ENCODE measurements at places on chromosomes 11 and 22.

DNA sequence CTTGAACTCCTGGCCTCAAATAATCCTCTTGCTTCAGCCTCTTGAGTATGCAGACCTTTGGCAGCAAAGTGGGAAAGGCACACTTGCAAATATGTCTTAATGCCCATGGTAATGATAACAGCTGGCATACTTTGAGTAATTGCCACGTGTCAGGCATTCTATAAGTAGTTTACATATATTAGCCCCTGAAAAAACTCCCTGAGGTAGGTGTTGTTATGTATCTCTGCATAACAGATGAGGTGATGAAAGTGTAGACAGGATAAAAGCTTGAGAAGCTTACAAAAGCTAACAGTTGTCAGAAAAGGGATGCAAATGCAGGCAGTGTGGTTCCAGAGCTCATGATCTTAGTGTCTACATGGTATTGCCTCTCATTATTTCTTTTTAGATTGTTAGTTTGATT lies 291.1 kb upstream of the C11orf87 start:
- DNase-seq, result no peak

DNA sequence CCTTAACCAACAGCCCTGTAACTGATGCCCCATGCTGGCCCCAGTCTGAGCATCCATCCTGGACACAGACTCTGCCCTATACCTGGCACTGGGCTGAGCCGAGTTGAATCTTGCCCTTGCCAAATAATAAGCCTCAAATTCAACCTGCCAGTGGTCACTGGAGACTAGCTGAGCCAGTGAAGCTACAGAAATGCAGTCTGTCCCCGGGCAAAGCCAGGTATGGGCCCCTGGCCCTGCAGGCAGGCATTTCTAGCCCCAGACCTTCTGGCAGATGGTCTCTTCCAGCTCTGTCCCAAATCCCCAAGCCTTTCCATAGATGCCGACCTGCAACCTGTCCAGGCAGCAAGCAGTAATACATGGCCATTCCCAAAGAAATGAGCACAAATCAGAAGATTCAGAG lies 4.7 kb downstream of the CLPB start:
- DNase-seq, result no peak

- DNase-seq, result no peak
These were observed 96.9 kb downstream of the MORC2 start for GRCh38 chr22:30871391-30872284.

DNA sequence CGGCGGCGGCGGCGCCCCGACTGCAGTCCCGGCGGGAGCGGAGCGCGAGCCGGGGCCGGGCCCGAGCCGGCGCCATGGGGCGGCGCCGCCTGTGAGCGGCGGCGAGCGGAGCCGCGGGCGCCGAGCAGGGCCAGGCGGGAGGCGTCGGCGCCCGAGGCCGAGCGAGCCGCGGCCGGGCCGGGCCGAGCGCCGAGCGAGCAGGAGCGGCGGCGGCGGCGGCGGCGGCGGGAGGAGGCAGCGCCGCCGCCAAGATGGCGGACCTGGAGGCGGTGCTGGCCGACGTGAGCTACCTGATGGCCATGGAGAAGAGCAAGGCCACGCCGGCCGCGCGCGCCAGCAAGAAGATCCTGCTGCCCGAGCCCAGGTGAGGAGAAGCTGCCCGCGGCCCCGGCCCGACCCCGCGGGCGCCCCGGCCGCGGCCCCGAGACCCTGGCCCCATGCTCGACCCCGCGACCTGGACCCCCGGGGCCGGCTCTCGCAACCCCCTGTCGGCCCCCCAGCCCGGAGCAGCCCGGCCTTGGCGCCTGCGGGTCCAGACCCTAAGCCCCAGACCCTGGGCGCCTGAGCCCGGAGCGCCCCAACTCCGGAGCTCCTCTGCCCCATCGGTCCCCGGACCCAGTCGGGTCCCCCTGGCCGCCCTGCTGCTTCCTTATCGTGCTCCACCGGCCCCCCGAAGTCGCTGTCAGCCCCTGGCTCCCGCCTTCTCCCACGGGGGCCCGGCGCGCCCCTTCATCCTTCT lies at the start of gene GRK2:
GRK2 (plus strand) TSS at position 25 of the 739 bp plus-strand sequence; CDS start at position 252, 227 bp downstream.
- no peak for DNase-seq

GRCh38 chr11:132777067-132777975 lies 755.0 kb downstream of the OPCML start:
- DNase-seq, result no peak

GRCh38 chr11:57700425-57700824 lies 11.6 kb downstream of the MED19 start:
- no peak for DNase-seq

GRCh38 chr22:47515384-47516125 lies 753.1 kb downstream of the TBC1D22A start:
- no peak for DNase-seq

DNA sequence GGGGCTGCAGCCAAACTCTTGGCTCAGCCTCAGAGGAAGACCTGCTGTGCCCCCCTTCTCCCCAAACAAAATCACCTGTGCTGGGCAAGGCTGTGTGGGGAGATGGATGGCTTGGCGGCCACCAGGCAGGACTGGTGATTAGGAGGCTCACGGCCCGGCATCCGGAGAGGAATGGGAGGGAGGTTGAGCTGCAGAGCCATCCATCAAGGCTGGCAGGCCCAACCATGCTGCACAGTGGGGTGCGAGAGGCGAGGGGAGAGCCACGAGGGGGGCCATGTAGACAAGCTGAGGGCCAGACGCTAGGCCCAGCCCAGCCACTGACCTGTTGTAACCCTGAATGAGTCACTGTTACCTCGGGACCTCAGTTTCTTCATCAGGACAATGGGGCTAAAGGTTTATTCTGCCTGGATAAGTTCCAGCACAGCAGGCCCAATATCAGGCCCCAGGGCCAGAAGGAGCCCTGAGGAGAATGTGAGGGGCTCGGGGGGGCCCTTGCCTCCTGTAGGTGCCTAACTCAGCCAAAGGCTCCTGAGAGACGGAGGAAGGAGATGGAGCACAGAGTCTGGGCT lies 18.2 kb downstream of the PDE2A start:
- DNase-seq, result no peak

- no peak for DNase-seq
These were observed 1.8 kb upstream of the RASD2 start for GRCh38 chr22:35538801-35539321.

DNA sequence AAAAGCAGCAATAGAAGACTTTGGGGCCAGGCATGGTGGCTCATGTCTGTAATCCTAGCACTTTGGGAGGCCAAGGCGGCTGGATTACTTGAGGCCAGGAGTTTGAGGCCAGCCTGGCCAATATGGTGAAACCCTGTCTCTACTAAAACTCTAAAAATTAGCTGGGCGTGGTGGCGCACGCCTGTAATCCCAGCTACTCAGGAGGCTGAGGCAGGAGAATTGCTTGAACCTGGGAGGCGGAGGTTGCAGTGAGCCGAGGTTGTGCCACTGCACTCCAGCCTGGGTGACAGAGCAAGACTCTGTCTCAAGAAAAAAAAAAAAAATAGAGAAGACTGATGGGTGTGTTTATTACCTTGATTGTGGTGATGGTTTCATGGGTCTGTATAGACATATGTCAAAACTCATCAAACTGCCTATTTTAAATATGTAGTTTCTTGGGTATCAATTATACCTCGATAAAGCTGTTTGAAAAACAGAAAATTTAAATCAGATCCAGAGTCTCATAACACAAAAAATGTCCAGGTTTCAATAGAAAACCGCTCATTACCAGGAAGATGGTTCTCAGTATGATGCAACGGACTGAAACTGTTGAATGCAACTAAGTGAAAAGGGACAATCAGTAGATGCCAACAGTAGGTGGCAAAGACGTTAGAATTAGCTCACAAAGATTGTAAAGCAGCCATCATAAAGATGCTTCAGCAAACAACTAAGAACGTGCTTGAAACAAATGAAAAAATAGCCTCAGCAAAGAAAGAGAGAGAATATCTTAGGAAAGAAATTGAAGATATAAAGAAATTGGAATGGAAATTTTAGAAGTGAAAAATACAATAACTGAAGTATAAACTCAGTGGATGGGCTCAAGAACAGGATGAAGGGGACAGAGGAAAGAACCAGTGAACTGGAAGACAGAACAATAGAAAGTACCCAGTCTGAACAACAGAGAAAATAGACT lies 33.1 kb upstream of the SEPTIN5 start:
- no peak for DNase-seq

DNA sequence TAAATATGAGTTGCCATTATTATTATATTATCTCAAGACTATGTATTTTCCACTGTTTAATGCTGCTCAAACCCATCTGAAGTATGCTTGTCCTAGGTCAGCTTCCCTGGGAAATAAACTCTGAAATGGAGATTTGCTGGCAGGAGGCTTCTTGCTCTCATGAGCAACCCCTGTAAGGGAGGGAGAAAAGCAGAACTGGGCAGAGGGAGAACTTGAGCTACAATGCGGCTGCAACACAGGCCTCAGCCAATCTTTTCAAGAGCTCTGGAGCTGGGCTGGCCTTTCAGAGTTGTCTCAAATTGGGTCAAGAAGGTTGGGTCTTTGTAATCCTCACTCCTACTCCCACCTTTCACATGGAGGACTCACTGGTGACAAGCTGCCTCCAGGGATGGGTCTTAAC lies 412.6 kb downstream of the TENM4 start:
- no peak for DNase-seq

- DNase-seq, result no peak
These were observed 12.4 kb downstream of the PICK1 start for GRCh38 chr22:38069372-38070249.

DNA sequence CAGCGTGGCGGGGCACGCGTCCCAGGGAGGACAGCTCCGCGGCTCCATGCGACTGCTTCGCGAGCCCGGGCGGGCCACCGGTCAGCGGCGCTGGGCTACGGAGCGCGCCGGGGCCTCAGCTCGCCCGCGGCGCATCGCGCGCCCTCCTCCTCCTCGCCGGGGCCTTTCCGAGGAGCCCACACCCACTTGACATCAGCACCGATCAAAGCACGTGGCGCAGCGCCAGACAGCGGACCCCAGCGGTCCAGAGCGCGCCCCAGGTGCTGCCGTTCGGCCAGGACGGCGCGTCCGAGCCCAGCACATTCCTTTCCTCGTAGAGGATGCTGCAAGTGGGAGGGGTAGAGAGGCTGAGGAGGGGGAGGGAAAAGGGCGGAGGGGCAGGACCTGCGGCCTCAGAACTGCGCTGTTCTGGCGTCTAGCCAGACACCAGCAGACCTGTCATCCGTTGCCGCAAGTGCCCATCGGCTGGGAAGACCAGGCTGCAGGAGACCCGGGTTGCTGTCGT lies 88.6 kb downstream of the PLEKHA7 start:
- peak; percentile 67 for DNase-seq

DNA sequence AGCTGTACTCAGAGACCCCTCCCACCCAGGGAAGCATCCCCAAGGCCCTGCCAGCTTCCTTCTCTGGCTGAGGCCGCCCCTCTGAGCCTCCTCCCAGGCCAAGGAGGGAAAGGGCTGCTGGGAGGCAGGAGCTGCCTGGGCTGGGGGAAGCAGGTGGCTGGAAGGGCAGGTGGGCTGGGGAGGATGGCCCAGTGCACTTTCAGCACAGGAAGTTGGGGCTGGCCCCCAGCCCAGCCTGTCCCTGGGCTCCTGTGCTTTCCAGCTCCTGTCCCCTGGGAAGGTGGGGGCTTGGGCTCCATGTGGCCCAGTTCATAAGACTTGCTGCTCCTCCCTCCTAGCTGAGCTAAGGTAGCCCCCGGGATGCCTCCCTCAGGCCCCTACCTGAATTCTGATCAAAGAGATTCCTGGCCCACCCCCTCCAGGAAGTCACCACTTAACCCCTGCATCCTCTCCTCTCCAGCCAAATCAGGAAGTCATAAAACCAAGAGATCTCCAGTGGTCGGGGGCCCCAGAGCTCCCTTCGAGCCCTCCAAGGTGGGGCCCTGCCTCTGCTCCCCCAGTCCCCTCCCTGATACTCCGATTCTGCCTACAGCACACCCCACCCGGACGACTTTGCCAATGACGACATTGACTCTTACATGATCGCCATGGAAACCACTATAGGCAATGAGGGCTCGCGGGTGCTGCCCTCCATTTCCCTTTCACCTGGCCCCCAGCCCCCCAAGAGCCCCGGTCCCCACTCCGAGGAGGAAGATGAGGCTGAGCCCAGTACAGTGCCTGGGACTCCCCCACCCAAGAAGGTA lies 4.9 kb downstream of the PPP1CA start:
- DNase-seq, result no peak

DNA sequence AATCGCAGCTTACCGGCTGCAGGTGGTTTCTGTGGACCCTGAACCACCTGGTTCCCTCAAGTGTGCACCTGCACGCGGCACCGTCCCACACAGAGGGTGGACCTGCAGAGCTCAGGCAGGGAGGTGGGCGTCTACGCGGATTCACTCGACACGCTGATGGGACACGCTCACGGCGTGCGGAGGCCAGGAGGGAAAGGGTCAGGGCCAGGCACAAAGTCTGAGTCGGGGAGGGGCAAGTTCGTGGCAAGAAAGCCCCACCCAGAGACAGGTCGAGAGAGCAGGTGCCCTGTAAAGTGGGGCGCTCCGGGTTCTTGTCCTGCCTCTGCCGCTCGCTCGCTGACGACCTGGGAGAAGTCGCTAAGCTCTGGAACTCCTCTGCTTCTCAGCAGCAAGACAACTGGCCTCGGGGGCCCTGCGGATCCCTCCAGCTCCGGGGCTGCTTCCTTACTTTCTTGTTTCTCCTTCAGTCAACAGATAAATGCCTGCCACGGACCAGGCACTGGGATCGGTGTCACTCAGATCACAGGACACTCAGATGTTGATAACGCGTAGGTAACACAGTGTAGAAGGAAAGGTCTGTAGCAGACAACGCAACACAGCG lies 72.4 kb upstream of the NUP50 start:
- no peak for DNase-seq

GRCh38 chr11:44944853-44945235 lies 5.8 kb downstream of the TP53I11 start:
- no peak for DNase-seq

GRCh38 chr22:43308060-43308830 lies 34.9 kb downstream of the SCUBE1 start:
- peak; percentile 54 for DNase-seq

DNA sequence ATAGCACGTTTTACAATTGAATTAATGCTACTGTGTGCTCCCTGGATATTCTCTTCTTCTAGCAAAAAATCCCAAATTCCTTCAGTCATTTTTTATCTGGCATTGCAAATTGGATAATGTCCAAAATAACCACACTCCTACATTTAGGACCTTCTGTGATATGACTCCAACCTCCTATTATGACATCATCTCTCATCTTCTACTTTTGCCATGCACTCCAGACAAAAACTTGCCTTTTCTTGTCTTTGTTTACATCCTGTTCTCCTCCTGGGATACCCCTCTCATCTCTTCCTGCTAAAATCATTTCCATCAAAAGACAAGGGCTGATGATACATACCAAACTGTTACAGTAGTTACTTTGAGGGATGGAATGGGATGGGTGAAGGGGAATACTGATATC lies 20.6 kb upstream of the TMEM218 start:
- no peak for DNase-seq

- no peak for DNase-seq
These were observed 1.8 kb downstream of the ADSL start for GRCh38 chr22:40348025-40348658.

DNA sequence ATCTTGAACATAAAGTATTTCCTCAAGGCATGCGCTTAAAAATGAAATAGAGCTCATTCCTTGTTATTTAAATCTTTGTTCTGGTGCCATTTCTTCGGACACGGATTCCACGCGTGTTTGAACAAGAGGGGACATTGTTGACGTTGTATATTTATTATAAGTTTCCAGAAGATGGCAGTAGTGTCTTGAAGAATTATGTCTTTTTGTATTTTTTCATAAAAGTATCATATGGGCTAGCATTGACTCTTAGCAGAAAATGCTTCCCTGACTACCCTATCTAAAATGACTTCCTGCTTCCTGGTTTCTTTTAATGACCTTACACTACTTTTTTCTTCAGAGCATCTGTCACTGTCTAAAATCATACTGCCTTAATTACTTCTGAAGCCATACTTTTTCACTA lies 20.4 kb downstream of the BIRC2 start:
- no peak for DNase-seq

GRCh38 chr11:67240576-67241389 lies 25.5 kb upstream of the GRK2 start:
- DNase-seq, result no peak

Data from NCI-H187 (cell line).